ENCODE measurements at places on chromosomes 5 and 9. TPM values are rescaled to one million over a fixed set of nuclear protein-coding genes. Genes with fewer than 3 reads are reported as not detected.

The AJM1 gene
- 2.7 TPM for total RNA-seq

The KIF24 gene
- 0.43 TPM for total RNA-seq

The SPINK6 gene
- total RNA-seq, result not detected

The PCDHAC2 gene
- 3.7 TPM for total RNA-seq

The CER1 gene
- not detected for total RNA-seq

The NEUROG1 gene
- not detected for total RNA-seq

The TEX48 gene
- total RNA-seq, result not detected

The ZNF367 gene
- total RNA-seq, result 0.75 TPM

The NR2F1 gene
- total RNA-seq, result 37.6 TPM

The PCDHB7 gene
- 1.0 TPM for total RNA-seq

The SYNPO gene
- total RNA-seq, result 413 TPM

The CACNA1B gene
- 0.41 TPM for total RNA-seq

The PITX1 gene
- not detected for total RNA-seq

The PRSS3 gene
- not detected for total RNA-seq

DNA sequence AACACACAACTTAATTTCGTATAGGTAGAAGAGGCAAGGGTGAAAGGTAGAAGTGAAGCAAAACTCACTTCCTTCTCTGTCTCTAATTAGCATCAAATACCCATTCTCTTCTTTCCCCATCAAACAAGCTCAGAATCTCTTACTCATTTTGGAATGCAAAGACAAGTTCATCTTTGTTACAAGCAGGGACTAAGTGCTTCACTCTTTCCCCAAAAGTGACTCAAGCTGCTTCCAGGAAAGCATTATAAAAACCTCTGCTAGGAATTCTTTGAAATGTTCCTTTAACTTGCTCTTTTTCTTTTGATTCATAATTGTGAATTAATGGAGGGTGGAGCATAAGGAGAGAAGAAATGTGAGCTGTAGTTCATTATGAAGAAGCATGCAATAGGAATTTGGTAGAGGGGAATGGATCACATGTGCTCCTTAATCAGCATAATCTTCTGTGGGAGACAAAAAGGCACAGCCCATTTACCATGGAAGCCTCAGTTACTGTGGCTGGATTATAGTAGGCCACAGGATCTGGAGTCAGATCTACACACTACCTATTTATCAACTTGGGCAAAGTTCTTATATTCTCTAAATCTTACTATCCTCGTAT, 109.5 kb upstream of the DPYSL3 start:
- DNase-seq, result no peak

- no peak for DNase-seq
Observed at GRCh38 chr9:135080286-135081263, 6.9 kb upstream of the OLFM1 start.

GRCh38 chr9:80550181-80550580, 978.4 kb downstream of the TLE4 start:
- no peak for DNase-seq

DNA sequence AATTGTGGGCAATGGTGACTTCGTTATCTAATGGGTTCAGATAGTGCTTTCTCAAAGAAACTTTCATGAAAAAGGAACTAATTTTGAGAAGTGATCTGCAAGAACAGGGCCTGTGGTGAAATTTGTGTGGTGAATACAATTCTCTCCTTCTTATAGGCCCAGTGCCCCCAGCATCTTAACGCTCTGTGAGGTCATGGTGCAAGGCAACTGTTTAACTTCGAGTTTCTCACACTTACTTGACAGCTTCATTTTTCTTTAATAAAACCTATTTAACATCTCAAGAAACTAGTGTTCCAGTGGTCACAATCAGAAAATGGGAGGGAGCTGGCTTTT, 69.2 kb downstream of the FAM114A2 start:
- no peak for DNase-seq

DNA sequence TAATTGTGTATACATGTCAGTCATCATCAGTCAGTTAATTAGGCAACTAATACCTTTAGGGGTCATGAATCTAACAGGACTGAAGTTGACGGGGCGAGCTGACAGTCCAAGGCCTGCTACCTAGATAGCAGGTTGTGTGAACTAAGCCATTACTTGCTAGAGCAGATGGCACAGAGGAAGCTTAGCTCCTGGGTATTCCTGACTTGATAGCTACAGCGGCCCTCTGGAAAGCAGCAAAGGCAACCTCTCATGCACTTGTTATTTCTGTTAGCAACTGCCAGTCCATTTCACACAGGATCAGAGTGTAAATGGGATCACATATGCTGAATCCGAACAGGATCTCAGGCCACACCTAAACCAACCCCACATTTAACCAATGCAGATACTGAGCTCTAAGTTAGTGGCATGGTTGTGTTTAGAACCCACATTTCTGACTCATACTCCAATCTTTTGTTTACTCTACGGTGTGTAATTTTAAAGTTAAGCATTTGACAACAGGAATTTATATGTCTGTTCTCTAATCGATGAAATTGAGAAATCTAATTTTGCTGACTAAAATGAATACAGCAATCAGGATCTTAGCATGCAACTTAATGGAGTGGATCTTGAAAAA, 521.3 kb upstream of the ZNF608 start:
- DNase-seq, result no peak

DNA sequence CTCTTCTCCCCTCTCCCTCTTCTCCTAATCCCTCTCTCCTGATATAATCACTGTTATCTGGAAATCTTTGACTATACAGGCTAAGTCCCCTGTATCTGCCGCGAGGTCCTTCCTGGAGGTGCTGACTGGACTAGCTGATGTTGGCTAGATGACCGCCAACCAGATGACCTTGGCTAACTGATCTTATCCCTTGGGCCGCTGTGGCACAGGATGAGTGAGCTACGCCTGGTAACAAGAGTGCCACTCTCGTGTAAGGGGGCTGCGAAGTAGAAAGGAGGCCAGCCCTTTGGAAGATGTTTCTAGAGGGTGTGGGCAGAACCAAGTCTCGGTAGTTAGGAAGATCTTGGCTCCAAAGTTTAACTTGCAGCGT, 345 bp upstream of the PRRC1 start:
- no peak for DNase-seq

DNA sequence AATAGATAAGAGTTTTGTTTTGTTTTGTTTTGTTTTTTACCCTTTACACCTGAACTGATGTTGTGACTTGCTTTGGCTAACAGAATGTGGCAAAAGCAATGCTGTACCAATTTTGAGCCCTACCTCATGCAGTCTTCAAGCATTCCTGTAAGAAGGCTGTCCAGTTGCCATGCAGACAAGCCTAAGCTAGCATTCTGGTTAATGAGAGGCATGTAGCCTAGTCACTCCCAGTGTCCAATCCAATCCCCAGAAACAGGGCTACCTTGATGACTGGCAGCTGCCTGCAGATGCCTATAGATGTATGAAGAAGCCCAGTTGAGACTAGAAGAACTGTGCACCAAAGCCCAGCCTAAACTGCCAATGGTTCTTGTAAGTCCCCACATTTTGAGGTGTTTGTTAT, 9.4 kb upstream of the EFNA5 start:
- no peak for DNase-seq

GRCh38 chr5:73899055-73899454, 273.1 kb downstream of the ARHGEF28 start:
- DNase-seq, result no peak

DNA sequence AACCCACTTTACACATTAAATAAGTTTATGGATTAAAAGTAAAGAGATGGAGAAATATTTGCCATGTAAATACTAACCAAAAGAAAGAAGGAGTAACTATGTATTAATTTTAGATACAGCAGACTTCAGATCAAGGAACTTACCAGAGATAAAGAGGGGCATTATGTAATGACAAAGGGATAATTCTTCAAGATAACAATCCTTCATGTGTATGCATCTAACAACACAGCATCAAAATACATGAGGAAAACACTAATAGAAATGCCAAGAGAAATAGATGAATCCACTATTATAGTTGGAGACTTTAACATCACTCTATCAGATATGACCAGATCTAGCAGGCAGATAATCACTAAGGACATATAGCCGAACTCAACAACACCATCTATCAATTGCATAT, 149.8 kb upstream of the ANKRD55 start:
- no peak for DNase-seq

GRCh38 chr9:104871961-104872527, 55.9 kb downstream of the ABCA1 start:
- no peak for DNase-seq

DNA sequence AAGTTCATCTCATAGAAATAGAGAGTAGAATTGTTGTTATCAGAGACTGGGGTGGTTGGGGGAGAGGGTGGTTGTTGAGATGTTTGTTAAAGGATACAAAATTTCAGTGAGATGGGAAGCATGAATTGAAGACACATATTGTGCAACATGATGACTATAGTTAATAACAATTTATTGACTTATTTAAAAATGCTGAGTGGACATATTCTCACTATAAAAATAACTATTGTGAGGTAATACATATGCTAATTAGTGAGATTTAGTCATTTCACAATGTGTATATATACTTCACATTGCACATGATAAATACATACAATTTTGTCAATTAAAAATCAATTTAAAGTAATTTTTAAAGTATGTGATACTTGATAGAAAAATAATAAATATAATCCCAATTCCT, 722.5 kb upstream of the CHD1 start:
- no peak for DNase-seq

DNA sequence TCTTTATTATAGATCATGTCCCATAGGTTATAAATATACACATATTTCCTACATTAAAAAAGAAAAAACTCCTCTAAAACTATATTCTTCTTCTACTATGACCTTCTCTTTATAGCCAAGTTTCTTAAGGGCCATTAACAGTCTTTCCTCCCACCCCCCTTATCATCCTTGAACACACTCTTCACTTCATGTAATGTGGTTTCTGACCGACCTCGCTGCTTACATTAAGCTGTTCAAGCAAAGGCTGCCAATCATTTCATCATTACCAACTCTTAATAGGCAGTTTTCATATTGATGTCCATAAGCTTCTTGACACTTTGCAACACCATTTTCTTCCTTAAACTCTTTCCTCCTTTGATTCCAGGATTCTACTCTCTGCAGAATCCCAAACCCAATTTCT, 283.0 kb upstream of the PCSK5 start:
- no peak for DNase-seq

DNA sequence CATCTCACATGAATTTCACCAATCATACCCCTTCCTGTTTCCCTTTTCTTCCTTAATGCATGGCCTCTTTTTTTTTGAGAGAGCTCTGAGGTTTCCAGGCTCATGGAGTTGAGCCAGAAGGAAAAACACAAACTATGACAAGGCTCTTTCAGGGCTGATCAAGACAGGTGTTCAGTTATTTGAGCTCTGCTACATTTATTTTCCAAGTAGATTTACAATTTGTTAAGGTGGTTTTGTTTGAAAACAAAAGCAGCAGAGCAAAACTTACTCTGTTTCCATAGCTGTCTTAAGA, 62.4 kb upstream of the IL7R start:
- DNase-seq, result no peak

- DNase-seq, result no peak
Observed at GRCh38 chr9:111909444-111909843, 12.8 kb downstream of the UGCG start.

- no peak for DNase-seq
Observed at GRCh38 chr5:5628866-5629606, 206.6 kb downstream of the ICE1 start.

GRCh38 chr9:33318225-33318624, 27.9 kb downstream of the NFX1 start:
- no peak for DNase-seq

GRCh38 chr9:94772144-94772543, 45.6 kb downstream of the AOPEP start:
- no peak for DNase-seq

DNA sequence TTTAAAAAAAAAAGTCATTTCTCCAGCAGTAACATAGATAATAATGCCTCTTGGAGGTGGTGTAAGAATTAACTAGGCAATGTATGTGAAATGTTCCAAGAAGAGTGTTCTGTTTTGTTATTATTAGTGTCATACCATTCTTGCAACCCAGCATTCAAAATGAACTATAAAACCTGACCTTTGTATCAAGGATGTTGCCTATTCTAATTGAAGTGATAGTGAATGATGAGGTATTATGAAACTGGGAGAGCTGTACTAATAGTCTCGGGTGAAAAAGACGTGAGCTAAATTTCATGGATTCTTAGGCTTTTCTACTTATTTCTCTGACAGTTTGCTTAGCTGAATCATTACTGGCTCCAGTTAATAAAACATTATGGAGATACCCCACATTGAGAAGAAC, 224.6 kb downstream of the CD180 start:
- DNase-seq, result no peak

GRCh38 chr5:177434942-177435738, 8.7 kb downstream of the GRK6 start:
- no peak for DNase-seq
